ENCODE measurements at places on chromosomes 2 and 18.

DNA sequence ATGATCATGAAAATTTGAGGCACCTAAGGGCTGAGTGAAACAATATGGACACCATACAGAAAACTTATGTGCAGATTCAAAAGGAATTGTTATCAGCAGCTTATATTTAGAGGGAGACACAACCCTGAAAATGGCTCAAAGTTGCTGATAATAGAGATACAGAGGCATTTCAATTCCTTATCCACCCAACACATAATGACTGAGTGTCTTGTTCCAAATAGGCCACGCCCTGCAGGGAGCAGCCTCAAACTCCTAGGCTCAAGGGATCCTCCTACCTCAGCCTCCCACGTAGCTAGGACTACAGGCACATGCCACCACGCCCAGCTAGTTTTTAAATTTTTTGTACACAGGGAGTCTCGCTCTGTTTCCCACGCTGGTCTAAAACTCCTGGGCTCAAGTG lies 79.0 kb downstream of the LBH start:
- DNase-seq: no peak

GRCh38 chr2:201366146-201366545 lies 9.0 kb upstream of the FLACC1 start:
- DNase-seq: no peak

- no peak for DNase-seq
Measured at GRCh38 chr2:98778151-98778550, 47.2 kb upstream of the MGAT4A start.

DNA sequence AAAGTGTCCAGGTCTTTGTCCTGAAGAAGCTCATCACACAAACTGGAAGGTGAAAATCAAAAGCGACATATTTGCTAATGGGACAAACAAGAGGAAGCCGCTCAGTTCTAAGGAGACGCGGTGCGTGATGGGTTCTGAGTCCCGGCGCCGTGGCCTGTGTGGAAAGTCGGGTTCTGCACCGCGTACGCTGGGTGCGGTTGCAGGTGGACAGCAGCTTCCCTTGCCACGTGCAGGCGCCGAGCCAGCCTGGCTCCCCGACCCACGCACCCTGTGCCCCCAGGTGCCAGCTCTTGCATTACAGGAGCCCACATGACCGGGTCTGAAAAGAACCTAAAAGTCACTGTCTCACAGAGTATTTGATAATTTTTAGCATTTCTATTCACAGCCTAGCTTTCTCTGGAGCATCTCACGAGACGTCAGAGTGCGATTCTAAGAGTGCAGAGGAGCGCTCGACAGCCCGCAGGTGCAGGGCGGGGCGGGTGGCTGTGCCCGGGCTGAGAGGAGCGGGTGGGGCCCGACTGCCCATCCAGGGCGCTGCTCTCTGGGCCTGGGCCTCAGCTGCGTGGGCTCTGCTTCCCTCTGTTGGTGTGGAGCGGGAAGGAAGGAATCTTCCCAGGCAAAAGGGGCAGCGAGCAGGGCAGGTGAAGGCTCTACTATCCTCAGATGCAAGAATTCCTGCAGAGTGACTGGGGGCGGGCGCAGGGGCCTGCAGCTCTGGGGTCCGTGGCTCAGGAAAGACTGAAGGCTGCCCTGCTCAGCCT lies 39.4 kb downstream of the MYT1L start:
- no peak for DNase-seq

GRCh38 chr2:180010701-180011100 lies 3.6 kb upstream of the CWC22 start:
- no peak for DNase-seq

GRCh38 chr2:177733-178132 lies 86.1 kb downstream of the SH3YL1 start:
- DNase-seq: no peak

- DNase-seq: no peak
Measured at GRCh38 chr2:234680688-234681619, 184.1 kb upstream of the ARL4C start.

Data from amygdala (tissue), 56 donors.